ENCODE measurements at places on chromosomes 5 and 9.

GRCh38 chr5:50740832-50741231 is 74.4 kb downstream of the PARP8 start:
- no peak for DNase-seq

GRCh38 chr9:75438716-75439115 is 350.4 kb downstream of the OSTF1 start:
- DNase-seq = no peak

DNA sequence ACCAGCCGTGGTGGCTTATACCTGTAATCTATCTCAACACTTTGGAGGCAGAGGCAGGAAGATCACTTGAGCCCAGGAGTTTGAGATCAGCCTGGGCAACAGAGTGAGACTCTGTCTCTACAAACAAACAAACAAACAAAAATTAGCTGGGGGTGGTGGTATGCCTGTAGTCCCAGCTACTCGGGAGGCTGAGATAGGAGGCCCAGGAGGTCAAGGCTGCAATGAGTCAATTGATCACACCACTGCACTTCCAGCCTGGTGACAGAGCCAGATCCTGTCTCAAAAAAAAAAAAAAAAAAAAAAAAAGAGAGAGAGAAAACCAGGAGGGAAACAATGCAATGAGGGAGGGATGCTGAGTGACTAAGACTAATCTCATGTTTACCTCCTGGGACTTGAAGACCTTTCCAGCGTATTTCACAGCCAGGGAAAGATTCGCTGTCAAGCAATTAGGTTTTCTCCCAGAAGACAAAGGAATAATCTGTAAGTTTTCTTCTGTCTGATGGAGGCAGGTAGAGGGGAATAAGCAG is 51.1 kb upstream of the MIER3 start:
- DNase-seq = no peak

DNA sequence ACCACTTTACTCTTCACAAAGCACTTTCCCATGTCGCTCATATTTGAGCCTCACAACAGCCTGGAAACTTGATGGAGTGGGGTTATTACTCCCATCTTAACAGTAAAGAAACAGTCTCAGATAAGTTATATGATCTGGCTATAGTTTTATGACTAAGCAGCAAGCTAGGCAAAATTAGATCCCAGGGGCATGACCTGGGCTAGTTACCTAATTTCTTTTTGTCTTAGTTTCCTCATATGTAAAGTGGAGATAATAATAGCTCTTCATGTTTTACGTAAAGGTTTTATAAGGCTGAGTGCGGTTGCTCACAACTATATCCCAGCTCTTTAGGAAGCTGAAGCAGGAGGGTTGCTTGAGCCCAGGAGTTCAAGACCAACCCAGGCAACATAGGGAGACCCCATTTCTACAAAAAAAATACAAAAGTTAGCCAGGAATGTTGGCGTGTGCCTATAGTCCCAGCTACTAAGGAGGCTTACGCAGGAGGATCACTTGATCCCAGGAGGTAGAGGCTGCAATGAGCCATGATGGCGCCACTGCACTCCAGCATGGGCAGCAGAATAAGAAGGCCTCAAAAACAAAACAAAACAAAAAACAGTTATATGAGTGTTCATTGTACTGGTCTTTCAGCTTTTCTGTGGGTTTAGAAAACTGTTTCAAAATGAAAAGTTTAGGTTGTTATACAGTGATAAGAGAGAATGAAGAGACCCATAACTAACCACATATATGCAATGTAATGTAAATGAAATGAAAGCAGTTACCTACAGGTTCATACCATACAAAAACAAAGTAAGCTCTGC is 6.5 kb upstream of the PLIN2 start:
- no peak for DNase-seq

DNA sequence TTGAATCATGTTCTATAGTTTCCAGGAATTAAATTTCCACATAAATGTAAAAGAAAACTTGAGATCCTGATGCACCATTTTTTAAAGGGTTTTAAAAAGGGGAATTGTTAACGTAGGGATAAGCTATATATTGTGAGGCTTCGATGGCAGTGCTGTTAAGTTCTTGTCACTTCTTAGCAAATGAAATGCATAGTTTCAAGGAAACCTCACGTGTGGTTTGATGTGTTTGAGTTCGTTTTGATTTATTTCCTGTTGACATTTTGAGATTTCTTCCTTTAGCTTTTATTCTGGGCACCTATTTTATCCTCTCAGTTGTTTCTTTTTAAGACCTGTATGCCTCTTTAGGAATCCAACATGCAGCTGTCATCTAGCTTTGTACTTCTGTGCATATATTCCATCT is 301.0 kb downstream of the DOCK8 start:
- DNase-seq = no peak

DNA sequence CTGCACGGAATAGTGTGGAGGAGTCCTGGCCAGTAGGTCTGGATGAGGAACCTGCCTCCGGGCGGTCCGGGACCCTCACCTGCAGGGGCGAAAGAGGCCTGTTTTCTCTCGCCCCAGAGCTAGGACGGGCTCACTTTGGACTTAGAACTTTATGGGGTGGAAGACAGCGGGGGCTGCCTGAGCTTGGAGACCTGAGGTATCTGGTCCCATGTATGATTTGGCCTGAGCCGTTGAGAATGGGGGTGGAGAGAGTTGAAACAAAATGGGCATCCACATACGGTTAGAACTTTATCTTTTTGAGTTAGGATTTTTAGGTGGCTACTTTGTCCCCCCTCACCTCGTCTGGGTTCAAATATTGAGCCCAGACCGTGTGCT is 681 bp upstream of the ETF1 start:
- no peak for DNase-seq

Measured in NCI-H2081 (cell line).